Immature natural killer cell (primary cell): ENCODE measurements at places on chromosomes 1 and 21.

DNA sequence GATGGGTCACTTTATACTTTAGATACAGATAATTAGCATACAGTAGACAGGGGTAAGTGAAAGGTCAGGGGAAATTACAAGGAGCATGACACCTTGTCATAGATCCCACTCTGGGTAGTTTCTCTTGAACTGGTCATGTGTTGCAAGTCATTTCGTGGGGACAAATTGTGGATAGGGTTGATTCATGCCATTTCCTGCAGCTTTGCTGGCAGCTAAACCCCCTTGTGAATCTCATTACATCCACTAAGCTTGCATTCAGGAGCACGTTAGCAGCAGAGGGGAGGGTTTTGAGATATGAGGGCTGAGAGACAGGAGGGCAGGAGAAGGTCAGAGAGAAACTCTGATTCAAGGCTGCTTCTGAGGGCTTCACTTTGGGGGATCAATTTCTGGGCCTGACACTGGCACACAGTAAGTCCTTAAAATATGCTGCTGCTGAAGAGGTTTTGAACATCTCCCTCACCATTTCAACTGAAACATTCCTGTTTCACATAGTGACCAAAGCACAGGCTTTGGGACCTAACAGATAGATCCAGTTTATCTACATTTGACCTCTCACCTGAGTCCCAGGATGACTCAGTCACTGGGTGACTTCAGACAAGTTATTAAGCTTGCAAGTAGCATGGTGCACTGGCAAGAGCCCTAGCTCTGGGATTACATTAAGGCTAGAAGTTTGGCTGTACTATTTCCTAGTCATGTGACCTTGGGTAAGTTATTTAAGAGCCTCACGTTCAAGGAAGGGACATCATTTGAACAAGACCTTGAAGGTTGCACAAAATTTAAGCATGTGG lies 206.0 kb upstream of the USP24 start:
- no peak for DNase-seq

- DNase-seq: no peak
Measured at GRCh38 chr21:45699251-45699942, 55.9 kb downstream of the PCBP3 start.

GRCh38 chr1:168653567-168653966 lies 75.4 kb downstream of the DPT start:
- DNase-seq: no peak

DNA sequence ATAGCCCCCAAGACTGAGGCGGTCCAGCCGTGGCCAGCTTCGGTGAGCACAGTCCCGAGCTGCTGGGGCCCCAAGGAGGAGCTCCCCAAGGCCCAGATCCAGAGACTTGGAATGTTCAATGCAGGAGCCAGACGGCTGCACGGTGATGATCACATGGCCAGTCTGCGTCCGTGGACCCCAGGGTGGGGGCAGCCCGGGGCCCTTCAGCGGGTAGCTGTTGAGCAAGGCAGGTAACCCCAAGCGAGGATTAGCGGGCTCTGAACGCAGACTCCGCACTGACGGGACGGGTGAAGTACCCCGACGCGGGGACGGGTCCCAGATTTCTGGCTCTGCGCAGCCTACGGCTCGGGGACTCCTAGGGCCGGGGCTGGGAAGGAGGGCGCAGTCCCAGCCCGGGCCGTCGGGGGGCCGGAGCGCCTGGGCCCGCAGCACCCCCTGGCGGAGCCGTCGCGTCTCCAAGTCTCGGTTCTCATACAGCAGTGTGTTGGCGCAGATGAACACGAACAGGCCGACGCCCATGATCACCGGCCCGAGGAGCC lies 2.7 kb downstream of the TMEM200B start:
- DNase-seq: peak; percentile 58

DNA sequence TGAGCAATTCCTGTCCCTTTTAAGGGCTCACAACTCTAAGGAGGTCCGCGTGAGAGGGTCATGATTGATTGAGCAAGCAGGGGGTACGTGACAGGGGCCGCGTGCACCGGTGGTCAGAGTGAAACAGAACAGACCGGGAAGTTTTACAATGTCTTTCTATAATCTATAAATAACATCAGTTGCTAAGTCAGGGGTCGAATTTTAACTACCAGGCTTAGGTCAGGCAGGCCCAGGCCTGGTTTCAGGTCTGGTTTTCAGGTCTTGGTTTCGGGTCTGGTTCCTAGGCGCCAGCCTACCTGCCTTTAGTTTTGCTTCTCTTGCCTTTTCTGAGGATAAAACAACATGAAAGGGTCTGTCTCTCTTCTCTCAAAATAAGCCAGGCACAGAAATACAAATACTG lies 476.0 kb upstream of the CAMK1G start:
- no peak for DNase-seq

DNA sequence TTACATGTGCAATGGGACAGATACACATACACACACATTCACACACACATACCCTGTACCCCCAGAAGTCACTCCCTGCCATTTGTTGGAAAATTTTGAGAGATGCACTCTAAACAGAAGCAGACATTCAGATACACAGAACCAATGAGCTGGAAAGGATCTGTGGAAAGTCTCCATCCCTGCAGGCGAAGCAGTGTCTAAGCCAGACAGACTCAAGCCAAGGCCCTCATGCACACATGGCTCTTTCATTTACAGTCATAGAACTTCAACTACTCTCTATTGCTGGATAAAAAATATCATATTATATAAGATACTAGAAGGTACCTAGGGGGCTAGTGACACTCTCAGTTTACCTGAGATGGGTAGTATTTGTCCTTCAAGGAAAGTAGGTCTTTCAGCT lies 7.3 kb upstream of the SEC16B start:
- DNase-seq: no peak

- DNase-seq: no peak
Measured at GRCh38 chr1:27864264-27864895, 8.0 kb upstream of the THEMIS2 start.

- no peak for DNase-seq
Measured at GRCh38 chr1:200753650-200754198, 15.0 kb downstream of the CAMSAP2 start.

- DNase-seq: no peak
Measured at GRCh38 chr21:25186273-25186672, 421.0 kb downstream of the MRPL39 start.

- no peak for DNase-seq
Measured at GRCh38 chr1:236844499-236845271, 49.6 kb downstream of the MTR start.

- no peak for DNase-seq
Measured at GRCh38 chr1:145985129-145985501, 11.3 kb downstream of the TXNIP start.

DNA sequence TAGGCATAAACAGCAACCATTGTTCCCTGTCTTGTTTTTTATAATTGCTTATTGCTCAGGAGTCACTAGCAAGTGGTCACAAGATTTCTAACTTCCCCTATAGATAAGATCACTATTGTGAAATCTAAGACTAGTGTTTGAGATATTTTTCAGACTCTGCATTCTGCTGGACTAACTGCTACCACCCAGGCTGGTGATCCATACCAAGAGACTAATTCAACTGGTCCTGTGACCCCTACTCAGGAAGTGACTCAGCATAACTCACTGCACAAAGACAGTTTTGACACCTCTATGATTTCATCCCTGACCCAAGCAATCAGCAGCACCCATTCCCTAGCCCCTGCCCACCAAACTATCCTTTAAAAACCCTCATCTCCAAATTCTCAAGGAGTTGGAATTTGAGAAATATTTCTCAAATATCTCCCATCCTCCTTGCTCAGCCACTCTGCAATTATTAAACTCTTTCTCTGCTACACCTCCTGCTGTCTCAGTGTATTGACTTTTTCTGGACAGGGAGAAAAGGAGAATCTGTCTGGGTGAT lies 52.7 kb downstream of the TRIM33 start:
- DNase-seq: no peak

GRCh38 chr1:201759194-201759815 lies 69.7 kb upstream of the IPO9 start:
- no peak for DNase-seq

DNA sequence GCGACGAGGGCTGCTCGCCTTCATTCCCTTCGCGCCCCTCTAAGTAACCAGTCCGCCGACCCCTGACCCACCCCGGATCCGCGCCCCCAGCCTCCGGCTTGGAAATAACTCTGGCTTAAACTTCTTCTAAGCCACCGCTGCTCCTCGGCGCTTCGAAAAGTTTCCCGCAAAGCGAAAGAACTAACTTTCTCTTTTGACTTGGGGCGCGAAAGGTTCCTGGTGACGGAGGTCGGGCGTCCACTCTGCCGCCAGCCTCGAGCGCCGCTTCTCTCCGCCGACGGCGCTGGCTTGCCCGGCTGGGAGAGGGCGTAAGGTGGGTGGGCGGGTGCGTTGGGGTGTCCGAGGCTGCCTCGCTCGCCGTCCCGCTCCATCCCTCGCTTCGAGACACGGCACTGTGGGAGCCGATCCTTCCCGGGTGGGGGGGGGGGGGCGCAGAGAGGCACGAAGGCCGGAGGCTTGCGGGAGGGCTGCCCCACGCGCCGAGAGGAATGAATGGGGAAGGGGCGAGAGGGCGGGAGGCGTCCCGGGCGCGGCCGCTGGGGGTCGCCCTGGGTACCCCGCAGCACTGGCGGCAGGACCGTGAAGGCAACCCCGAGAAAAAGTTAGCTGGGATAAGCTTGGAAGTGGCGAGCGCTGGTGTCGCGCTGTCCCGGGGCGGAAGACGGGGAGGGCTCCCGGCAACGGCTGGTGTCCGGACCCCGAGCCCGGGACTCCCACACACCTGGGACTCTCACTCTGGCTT lies 569 bp downstream of the ATF3 start:
- DNase-seq: peak; percentile 74

- DNase-seq: no peak
Measured at GRCh38 chr1:30535595-30536325, 187.6 kb downstream of the MATN1 start.

DNA sequence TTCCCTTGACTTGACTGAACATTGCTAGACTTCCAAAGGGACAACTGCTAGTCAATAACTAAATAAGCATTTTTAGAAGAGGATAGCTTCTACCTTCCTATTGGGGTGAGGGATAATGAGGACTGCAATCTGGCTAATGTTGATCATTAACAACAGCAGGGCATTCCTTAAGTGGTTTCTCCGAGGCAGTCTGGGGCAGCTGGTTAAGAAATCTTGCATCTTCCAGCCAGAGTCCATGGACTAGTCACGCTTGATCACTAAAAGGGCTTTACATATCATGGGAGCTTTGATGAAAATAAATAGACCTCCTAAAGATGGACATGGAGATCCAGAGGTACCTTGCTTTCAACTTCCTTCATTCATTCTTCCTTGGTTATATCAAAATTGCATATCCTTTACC lies 329.4 kb upstream of the ESRRG start:
- DNase-seq: no peak

- no peak for DNase-seq
Measured at GRCh38 chr1:214844319-214844718, 238.2 kb upstream of the KCNK2 start.

DNA sequence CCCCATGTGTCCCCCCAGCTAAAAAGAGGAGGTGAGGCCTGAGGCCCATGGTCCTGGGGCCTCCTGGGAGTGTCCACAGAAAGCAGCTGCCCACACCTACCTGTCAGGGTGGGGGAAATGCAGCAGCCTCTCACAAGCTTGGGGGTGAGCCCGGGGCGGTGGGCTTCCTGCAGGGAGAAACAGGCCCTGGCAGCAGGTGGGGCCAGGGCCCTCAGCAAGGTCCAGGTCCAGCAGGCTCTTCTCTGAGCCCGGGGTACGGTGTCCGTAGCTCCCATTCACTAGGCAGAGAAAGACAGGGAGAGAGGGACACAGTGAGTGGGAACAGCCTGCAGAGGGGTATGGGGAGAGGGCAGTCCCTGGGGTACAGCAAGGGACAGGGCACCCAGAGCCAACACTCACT lies 139.0 kb downstream of the GLIS1 start:
- DNase-seq: no peak

- DNase-seq: no peak
Measured at GRCh38 chr1:160021376-160022074, 10.3 kb downstream of the PIGM start.

- peak; percentile 53 for DNase-seq
Measured at GRCh38 chr21:44618909-44619308, 7.0 kb downstream of the KRTAP10-8 start.

- DNase-seq: no peak
Measured at GRCh38 chr1:233607252-233608119, 6.4 kb upstream of the KCNK1 start.

GRCh38 chr1:211236633-211237320 lies 22.4 kb upstream of the RCOR3 start:
- no peak for DNase-seq

- no peak for DNase-seq
Measured at GRCh38 chr1:38579056-38579455, 280.5 kb downstream of the RRAGC start.

DNA sequence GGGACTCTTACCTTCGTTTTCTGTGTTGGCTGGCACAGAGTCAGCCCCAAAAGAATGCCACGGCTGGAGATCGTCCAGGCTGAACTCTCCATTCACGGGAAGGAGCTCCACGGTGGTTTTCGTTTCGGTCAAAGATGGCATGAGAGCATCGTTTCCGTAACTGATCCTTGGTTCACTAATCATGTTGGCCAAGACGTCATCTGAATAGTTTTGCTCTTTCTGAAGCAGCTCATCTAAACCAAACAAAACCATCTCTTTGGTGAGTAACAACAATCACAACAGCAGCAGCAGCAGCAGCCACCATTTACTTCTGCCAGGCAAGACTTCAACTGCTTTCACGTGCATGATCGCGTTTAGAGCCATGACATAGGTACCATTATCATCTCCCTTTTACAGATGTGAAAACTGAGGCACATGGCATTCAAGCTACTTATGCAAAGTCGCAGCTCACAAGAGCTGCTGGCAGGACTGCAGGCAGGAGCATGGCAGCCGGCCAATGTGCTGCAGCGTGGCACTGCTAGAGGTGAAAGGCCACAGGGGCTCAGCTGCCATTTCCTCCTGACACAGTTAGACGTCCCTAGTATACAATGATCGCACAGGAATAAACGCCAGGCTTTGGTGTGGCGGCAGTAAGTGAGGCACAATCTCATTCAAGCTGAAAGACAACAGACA lies 177.1 kb downstream of the GABPA start:
- no peak for DNase-seq
